ENCODE measurements at places on chromosomes 1 and 21.
A peak's percentile ranks its signal among the peaks of the same experiment; 100 is the strongest.

GRCh38 chr1:93604411-93604810 lies 77.2 kb downstream of the BCAR3 start:
- DNase-seq = no peak

DNA sequence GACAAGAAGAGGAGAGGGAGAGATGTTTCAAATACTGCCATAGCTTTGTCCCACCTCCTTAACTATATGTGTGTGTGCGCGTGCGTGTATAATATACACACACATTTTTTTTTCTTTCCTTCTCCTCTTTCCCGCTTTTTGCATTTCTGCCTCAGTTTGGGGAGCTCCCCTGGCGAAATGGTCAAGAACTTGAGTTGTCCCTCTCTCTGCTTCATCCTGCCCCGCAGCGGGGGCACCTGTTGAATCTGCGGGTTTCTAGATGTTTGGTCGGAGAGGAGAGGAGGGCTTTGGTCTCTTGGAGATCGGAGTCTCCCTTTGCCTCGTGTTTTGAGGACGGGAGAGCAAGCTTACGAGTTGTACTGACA lies 504 bp downstream of the SCCPDH start:
- DNase-seq = peak; percentile 65

DNA sequence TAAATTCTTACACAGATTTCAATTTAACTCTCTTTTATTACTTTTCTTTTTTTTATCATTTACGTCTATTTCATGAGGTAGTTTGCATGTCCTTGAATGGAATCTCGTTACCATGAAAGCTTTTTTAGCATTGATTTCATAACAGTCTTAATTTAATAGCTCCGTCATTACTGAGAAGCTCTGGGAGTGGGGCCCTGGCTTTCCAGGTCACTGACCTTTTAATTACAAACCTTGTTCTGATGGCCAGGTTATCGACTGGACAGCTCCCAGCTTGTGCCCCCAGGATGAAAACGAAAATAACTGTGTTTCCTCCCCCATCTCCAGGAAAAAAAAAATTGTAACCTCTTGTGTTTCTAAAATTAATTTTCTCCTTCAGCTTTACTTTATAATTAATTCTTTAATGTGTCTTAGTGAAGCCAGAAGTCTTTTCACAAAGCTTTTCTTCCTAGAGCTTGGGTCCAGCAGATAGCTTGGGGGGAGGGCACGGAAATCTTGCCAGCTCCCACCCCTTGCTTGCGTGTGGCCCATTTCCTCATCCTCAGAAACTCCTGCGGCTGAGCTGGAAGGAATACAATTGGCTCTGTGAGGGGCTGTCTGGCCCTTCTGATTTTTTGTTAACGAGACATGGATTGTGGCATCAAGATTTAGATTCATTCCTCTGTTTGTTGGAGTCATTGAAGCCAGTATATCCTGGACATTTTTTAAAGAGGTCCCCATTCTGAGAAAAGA lies 65.7 kb downstream of the PEX14 start:
- no peak for DNase-seq

DNA sequence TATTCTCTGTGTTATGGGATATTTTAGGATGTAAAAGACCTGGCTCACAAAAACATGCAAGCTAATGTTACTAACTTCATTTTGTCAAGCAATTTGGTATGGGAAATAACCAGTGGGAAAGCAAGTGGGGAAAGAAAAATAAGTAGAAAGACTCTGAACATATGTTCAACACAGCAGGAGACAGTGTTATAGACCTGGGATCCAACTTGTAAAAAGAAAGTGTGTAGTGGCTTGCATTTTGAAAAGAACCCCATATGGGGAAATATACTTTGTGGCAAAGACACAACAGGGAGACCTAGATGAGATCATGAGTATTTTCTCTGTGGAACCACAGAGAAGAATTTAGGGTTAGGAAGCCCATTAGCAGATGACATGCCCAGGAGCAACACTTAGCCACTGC lies 212.7 kb upstream of the NRIP1 start:
- no peak for DNase-seq

GRCh38 chr1:225868631-225869330 lies 13.4 kb downstream of the TMEM63A start:
- DNase-seq = no peak

GRCh38 chr21:41366522-41367151 lies 4.8 kb downstream of the MX2 start:
- no peak for DNase-seq

GRCh38 chr1:88150330-88150729 lies 533.7 kb upstream of the PKN2 start:
- no peak for DNase-seq

Measured in DMS79 treated with DMSO at 0.1 percent for 48 hours (cell line).